ENCODE measurements at places on chromosomes 12 and 14.

DNA sequence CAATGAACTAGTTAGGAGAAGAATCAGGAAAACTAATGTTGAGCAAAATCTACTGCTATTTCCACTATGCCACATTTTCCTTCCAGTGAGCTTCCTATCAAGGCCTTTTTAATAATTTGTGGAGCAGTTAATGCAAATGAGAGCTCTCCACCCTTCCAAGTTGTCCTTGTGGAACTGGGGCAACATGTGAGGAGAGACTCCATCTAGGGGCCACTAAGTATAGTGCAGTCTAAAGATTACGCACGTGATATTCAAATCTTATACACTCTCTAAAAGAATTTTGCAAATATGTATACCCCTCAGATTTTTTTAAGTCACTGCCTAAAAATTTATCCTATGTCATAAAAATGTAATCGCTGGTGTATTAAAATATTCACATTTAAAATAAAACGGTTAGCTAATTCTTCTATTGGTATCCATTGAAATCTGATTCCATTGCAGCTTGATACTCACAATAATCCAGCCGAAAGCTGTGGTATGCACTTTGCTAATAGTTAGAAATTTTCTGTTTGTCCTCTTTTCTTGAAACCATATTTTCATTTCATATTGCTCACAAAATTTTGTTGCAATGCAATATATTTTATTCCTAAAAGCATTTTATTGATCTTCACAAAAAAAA is 100.1 kb downstream of the PAH start:
- no peak for DNase-seq

GRCh38 chr12:80920006-80920405 is 17.7 kb downstream of the LIN7A start:
- no peak for DNase-seq

DNA sequence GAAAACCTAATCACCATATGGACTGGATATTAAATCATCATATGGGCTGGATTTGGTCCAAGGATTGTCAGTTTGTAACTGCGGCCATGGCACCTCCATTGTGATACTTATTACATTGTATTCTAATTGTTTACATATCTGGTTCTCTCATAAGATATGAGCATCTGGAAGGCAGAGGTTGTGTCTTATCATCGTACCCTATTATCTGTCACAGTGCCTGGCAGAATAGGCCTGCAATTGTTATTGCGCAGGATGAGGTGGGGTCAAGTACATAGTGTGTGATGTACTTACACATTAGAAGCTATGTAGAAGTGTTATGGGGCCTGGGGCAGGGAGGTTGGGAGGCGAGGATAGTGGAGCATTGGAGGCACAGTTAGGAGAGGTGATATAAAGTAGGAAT is 4.7 kb downstream of the IFT43 start:
- DNase-seq = no peak

DNA sequence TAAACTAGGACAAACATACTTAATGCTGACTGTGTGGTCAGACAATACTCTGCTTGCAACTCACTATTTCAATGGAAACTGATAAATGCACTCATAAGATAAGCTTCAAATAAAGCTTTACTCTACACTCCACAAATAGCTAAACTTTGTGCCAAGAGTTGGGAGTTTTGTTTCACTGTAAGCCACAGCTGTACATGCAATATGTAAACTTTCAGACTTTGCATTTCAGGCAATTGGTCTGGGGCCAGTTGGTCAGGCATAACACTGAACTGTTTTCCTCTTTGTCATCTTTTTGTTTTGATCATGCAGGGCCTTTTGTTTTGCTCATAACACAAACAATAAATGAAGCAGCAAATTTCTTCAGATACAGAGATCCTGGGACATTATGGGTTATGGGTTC is 426.2 kb downstream of the IPO8 start:
- DNase-seq = no peak

DNA sequence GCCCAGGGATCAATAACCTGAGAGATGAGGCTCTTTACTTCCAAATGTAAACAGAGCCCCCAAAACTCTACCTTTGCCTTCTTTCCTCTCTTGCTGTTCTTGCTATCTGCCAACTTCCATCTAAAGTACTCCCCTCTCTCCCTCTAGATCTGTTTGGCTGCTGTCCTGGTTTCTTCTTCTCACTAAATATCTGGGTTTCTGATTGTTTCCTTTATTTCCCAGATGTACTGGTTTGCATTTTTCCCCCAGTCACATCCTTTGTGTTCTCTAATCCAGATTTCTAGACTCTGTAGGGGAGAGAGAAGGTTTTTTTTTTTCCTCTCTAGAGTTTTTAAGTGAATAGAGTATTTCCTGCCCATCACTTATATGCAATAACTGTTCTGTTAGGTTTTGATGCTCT is 7.1 kb upstream of the SALL2 start:
- DNase-seq = no peak

DNA sequence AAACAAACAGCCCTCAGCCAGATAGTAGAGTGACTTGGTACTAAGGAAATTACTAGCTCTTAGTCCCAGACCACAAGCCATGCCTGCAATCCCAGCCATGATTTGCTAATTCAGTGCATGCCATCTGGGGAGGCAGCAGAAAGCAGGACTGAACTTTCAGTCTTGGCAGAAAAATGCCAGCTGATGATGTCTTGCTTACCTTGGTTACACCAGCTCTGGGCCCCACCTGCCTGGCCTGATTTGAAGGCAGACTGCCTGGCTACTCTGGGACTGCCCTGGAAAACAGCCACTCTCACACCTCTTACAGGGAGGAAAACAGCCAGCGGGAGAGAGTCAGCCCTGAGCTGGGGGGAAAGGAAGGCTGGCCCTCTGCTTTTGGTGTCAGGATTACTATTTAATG is 4.6 kb upstream of the UNC119B start:
- DNase-seq = no peak

DNA sequence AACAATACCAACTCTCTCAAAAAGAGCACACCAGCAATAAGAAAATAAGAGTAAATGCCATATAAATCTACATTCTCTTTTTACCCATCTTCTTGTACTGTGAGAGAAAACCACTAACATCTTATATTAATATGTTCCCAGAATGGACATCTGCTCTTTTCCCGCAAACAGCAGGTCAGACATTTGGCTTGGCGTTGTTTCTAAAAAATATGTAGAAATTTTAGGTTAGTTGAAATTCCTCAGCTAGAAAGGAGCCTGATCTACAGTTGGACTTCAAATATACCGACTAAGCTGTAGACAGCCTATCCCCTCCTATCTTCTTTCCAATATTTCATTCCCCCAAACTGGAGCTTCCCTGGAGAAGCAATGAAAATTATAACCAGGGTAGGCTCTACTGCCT is 88.7 kb downstream of the PPP2R5E start:
- DNase-seq = no peak

GRCh38 chr12:31471051-31471450 is 119.9 kb downstream of the DENND5B start:
- no peak for DNase-seq

- no peak for DNase-seq
Measured at GRCh38 chr12:120514002-120514401, 15.0 kb downstream of the COQ5 start.

DNA sequence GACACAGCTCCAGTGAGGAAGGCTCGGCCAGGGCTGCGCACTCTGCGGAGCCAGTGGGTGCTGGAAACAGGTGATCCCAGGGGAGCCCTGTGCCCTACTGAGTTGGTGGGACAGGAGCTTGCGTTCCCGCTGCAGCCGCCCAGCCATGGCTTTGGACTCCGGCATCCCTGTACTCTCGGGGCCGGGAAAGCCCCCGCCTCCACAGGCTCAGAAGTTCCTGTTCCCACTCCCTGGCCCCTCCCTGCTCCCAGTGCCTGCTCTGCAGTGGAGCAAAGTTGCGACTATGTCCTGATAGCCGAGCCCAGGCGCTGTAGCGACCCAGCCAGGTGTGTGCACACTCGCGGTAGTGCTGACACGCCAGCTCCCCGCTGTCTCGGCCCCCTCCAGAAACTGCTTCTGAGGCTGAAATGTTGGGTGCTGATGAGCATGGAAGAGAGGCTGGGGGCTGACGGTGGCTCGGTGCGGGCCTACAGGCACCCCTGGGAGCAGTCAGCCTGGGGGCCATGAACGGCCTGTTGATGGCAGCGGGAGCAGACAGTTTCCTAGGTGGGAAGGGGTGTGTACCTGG is 344.6 kb upstream of the MGAT4C start:
- no peak for DNase-seq

DNA sequence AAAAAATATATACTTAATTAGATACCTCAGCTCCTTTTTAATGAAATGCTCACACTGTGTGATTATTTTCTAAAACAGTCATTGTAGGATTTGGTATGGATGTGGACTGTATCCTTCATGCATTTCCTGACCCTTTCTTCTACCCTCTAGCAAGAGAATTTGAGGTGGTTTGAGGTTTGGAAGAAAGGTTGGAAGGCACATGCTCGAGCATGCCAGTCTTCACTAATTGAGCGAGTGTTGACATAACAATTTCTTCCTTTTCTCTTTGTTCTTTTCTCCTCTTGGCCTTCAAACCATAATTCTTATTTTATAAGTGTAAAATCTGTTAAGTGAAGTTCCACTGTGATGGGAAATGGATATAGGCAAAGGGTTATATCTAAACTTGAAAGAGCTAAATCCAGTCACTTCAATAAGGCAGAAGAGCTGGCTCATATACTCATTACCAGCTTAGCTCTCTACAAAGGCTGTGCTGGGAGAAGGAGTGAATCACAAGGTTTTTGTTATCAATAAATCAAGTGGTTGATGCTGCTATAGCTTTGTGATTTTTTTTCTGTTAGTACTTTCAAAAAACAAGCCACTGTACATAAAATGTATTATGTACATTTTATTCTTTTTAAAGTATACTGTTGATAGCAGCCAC is 16.2 kb upstream of the PTHLH start:
- no peak for DNase-seq

DNA sequence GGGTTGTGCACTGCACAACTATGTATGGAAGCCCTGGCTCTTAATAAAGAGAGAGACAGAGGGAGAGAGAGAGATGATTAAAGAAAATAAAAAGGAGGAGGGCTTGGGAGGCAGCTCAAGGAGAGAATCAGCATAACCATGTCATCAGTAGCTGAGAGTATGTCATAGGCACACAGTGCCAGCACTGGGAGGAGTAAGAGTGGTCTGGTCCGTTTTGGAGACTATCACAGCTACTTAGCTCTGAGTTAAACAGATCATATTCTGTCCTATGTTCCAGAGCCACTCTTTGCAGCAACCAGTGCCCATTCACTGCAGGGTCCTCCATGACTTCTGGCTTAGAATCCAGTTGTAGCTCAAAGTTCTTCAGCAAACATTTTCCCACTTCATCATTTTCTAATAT is 59.0 kb downstream of the GTF2A1 start:
- no peak for DNase-seq

DNA sequence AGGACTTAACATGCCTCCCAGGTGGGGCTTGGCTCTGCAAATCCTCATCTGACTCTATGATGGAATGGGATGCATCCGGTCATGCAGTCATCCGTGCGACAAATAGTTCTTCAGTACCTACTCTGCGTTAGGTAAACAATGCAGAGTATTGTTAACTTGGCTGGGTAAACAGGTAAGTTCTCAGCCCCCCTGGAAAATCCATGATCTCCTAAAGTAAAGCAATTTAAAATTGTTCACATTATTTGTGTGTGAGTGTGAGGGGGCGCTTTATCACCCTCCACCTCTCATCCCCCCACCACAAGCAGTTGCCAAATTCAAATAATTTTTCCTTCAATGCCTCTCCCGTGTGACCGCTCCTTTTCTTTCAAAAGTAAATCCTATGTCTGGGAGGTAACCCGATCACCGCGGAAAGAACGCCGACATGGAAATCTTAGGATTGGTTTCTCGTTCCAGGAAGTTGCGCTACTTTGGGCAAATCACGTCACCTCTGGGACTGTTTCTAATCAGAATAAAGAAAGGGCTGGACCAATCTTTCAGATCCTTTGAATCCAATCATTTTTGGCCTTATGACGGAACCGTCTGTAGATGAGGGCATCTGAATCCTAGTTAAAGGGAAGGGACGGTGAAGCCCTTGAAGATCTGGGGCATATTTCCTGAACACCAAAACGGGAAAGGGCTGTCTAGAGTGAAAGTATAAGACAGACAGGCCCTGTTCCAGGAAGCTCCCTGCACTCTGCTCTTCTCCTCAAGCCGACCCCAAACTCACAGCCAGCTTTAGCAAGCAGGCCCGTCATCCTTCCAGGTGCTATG is 44.0 kb upstream of the SINHCAF start:
- DNase-seq = no peak

GRCh38 chr12:96034621-96035282 is 635 bp downstream of the LTA4H start:
- no peak for DNase-seq

DNA sequence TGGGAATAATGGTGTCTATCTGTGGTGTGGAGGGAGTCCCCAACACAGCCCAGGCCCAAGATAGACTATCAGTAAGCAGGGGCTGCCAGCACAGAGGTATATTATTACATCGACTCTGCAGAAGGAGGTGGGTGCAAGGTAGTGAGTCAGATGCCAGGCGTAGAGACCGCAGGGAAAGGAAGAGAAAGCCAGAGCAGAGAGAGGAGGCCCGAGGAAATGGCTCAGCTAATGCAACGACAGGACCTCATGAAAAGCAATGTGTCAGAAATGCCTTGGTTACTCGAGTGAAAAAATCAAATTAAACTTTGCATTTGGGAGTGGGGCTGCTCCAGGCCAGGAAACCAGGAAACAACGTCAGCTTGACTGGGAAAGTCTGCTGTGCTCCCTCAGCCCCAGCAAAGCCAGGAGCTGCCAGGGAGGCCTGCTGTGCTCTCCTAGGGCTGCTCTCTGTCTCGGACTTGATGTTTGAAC is 173.2 kb downstream of the SUDS3 start:
- no peak for DNase-seq

DNA sequence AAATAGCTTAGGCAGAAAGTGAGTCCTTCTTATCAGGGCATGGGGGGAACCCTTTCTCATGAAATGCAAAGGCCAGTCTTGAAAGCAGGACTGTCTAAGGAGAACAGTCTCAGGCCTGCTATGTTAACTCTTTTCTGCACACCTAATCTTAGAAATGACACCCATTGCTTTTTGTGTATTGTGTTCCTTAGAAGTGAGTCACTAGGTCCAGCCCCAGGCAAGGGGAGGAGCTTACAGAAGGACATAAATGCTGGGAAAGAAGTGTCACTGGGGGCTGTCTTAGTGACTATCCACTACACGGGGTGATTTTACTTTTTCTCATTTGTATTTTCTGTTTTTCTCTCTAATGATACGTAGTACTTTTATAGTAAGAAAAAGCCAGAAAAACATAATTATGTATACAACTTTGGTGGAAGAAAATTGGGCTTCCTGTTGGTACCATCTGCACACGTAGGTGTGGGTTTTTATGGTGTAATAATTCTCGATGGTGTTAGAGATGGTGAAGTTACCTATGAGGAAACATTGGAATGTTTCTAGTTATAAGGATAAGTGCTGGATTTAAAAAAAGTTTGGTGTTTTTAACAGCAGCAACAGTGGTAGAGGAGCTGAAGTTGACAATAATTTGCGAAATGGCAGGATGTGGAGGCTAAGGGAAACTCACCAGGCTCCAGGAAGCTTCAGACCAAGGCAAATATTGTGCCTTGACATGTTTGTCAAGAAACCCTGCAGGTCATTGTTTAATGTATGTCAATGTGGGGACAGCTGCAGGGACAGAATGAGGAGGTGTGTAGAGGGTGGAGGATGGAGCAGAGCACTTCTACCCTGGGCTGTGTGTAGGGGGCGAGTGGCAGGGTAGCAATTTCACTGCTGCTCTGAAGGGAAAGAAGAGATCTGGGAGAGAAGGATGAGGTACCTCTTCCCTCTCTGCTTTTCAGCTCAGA is 214.9 kb downstream of the KTN1 start:
- DNase-seq = no peak

All from stimulated activated CD4-positive, alpha-beta T cell treated with anti-CD3 and anti-CD28 coated beads, Interleukin-12 subunit alpha, Interleukin-12 subunit beta, amount 100 ng/mL, for 48 hours (primary cell).